ENCODE measurements at places on chromosomes 3 and 15. TPM values are rescaled to one million over a fixed set of nuclear protein-coding genes. Genes with fewer than 3 reads are reported as not detected.

GRCh38 chr15:30990036-30990435 is 1.4 kb downstream of the MTMR10 start:
- peaks cover 12% of the 10 kb centered on the region for H3K36me3 ChIP-seq
- peaks cover 28% of the 10 kb centered on the region for H3K4me1 ChIP-seq
- no peak overlapping the region for H3K27ac ChIP-seq
- H3K27me3 ChIP-seq: no peaks in the 10 kb centered on the region
- peak overlapping the region; percentile 69 for H3K4me3 ChIP-seq
- DNase-seq: peak; percentile 17

- H3K27ac ChIP-seq: no peak overlapping the region
- peaks cover 12% of the 10 kb centered on the region for H3K4me1 ChIP-seq
- no peak for DNase-seq
Observed at GRCh38 chr15:72237853-72238224, 6.8 kb upstream of the PKM start.

DNA sequence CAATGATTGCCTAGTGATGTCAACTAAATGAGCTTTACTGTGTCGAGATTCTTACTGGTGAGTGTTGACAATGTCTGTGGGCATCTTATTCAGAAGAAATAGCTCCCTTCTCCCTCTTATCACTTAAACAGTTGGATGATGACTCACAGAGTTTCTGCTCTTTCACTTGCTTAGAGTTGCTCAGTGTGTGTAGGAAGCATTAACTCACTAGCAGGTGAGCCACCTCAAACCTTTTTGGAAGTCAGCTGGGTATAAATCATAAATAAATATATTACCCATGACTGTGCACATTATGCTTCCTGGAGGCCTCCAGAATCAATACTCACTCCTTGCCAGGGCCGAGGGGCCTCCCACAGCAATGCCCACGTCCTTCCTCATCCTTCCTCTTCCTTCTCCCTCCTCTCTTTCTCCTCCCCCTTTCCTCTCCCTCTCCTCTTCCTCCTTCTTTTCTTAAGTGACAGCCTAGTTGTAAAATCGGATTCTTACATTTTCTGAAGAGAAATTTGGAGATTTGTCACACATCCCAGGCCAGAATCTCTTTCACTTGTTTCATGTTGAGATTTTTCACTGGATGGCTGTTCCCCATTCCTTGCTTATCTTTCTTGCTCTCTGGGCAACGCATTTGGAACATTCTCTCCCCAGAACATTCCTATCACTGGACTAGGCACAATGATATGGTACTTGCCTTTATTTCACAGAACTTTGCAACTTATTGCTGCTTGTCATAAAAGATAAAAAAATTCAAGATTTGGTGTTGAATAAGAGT is 17.5 kb downstream of the SHC4 start:
- H3K27ac ChIP-seq: no peak overlapping the region
- no peak overlapping the region for H3K4me3 ChIP-seq
- H3K36me3 ChIP-seq: no peaks in the 10 kb centered on the region
- H3K27me3 ChIP-seq: no peaks in the 10 kb centered on the region

DNA sequence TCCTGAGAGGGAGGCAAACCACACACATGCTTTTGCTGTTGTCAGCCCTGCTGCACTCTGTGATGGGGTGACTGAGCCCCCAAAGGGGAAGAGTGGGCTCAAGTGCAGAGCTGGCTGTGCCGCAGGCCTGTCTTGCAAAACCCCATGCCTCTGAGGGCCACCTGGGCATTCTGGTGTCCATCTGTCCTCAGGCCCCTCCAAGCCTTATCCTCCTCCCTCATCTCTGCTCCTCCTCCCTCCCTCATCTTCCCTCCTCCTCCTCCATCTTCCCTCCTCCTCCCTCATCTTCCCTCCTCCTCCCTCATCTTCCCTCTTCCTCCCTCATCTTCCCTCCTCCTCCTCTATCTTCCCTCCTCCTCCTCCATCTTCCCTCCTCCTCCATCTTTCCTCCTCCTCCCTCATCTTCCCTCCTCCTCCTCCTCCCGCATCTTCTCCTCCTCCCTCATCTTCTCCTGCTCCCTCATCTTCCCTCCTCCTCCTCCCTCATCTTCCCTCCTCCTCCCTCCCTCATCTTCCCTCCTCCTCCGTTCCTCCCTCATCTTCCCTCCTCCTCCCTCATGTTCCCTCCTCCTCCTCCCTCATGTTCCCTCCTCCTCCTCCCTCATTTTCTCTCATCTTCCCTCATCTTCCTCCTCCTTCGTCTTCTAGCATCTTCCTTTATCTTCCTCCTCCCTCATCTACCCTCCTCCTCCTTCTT is 40.6 kb downstream of the CHDH start:
- H3K36me3 ChIP-seq: no peaks in the 10 kb centered on the region
- H3K27ac ChIP-seq: no peak overlapping the region
- no peaks in the 10 kb centered on the region for H3K4me1 ChIP-seq
- no peaks in the 10 kb centered on the region for H3K27me3 ChIP-seq

GRCh38 chr3:19574268-19574667 is 359.7 kb downstream of the EFHB start:
- H3K27ac ChIP-seq: no peak overlapping the region
- no peak for DNase-seq
- no peaks in the 10 kb centered on the region for H3K36me3 ChIP-seq
- no peaks in the 10 kb centered on the region for H3K27me3 ChIP-seq
- H3K4me1 ChIP-seq: no peaks in the 10 kb centered on the region
- H3K4me3 ChIP-seq: no peak overlapping the region

- peaks cover 8% of the 10 kb centered on the region for H3K4me1 ChIP-seq
- H3K36me3 ChIP-seq: peaks cover 20% of the 10 kb centered on the region
- no peaks in the 10 kb centered on the region for H3K27me3 ChIP-seq
- H3K4me3 ChIP-seq: no peak overlapping the region
Observed at GRCh38 chr3:44649709-44650108, 1.2 kb downstream of the ZNF35 start.

DNA sequence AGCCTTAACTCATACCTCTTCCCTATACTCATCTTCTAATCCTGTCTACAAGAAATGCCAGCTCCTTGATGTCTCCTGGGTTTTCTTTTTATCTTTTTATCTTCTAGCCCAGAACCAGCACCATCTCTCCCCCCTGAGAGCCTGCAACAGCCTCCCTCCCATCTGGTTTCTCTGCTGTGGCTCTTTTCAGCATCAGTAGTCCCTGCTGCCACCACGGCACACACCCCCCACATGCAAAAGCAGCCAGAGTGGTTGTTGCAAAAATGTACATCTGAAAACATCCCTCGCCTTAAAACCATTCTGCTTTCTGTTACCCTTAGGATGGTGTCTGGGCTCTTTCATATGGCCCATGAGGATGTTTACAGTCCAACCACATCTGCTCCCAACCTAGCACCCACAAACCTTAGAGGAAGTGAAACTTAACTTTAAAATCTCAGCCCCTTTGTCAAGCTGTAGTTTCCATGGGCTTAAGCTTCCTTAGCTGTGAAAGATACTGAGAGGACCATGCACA is 775 bp downstream of the TTC21A start:
- H3K36me3 ChIP-seq: no peaks in the 10 kb centered on the region
- H3K27me3 ChIP-seq: no peaks in the 10 kb centered on the region
- H3K4me3 ChIP-seq: peak overlapping the region; percentile 73
- peak overlapping the region; percentile 52 for H3K27ac ChIP-seq

- H3K27me3 ChIP-seq: no peaks in the 10 kb centered on the region
- peaks cover 49% of the 10 kb centered on the region for H3K4me1 ChIP-seq
- H3K36me3 ChIP-seq: no peaks in the 10 kb centered on the region
- DNase-seq: no peak
- H3K27ac ChIP-seq: peak overlapping the region; percentile 22
Observed at GRCh38 chr3:186520957-186521842, 23.0 kb downstream of the CRYGS start.

DNA sequence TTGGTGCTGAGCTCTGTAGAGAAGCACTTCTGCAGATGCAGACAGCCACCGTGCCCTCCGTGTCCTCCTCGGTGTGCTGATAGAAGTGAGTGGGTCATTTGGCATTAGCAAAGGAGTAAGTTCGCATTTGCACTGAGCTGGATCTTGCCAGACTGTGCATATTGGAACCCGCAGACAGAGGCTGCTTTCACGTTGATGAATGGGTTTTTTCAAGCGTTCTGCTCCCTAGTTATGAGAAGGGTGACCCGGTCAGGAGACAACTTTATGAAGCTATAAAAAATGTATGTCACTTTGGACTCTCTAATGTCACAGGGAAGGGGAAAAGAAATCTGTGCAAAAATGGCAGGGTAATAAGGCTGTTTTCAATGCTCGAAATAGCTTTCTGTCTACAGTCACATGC is 739.4 kb downstream of the MCTP2 start:
- H3K4me3 ChIP-seq: no peak overlapping the region
- DNase-seq: no peak
- no peaks in the 10 kb centered on the region for H3K4me1 ChIP-seq
- H3K27ac ChIP-seq: no peak overlapping the region
- H3K27me3 ChIP-seq: no peaks in the 10 kb centered on the region
- no peaks in the 10 kb centered on the region for H3K36me3 ChIP-seq

- H3K27ac ChIP-seq: peak overlapping the region; percentile 86
- peaks cover 13% of the 10 kb centered on the region for H3K4me1 ChIP-seq
- peak overlapping the region; percentile 90 for H3K4me3 ChIP-seq
Observed at GRCh38 chr15:60591496-60592370, 112.8 kb upstream of the ICE2 start.

DNA sequence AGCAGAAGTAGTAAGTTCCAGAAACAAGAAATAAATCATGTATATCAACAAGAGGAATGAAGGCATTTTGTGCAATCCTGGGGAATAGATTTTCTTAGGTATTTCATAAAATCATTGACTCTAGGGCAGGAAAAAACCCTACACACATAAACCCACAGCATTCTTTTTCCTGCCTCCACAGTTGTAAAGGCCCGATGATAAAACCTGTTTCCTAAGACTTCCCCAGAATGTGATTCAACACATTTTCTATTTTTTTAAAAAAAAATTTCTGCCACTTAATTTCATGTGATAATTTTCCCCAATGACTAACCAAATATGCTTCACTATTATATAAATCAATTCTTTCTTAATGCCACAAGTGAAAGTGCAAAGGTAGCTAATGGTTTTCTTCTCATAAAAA is 407.0 kb downstream of the FHIT start:
- H3K27me3 ChIP-seq: no peaks in the 10 kb centered on the region
- no peak for DNase-seq
- H3K27ac ChIP-seq: no peak overlapping the region
- H3K36me3 ChIP-seq: no peaks in the 10 kb centered on the region
- no peak overlapping the region for H3K4me3 ChIP-seq

DNA sequence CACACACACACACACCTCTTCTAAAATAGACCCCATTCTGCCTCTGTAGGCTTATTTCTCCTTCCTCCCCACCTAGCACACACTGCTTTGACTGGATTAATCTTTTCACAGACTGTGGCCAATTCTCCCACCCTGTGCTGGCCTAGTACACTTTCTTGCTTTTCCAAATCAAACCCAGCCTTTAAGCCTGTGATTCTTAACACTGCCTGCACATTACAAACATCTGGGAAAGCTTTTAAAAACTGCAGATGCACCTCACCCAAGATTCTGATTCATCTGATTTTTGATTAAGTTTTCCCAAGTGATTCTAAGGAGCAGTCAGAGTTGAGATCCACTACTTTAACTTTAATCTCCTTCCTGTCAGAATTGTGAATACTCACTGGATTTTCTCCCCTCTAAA is 12.8 kb downstream of the CSNK1G1 start:
- no peak overlapping the region for H3K27ac ChIP-seq
- no peaks in the 10 kb centered on the region for H3K27me3 ChIP-seq
- no peak overlapping the region for H3K4me3 ChIP-seq
- H3K36me3 ChIP-seq: peaks cover 16% of the 10 kb centered on the region
- no peak for DNase-seq
- H3K4me1 ChIP-seq: no peaks in the 10 kb centered on the region

DNA sequence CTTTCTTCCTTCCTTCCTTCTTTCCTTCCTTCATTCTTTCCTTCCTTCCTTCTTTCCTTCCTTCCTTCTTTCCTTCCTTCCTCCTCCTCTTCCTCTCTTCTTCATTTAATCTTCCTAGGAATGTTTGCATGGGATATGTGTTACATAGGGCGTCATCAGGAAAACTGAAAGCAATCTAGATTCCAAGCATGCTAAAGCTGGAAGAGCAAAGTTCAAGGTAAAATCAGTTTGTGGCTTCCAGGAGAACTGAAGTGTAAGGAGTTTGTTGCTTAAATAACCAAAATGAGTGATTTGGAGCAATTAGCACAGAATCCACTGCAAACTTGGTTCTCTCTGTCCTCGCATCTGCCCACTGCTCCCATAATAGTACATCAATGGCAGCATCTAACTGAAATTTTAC is 716.2 kb downstream of the GBE1 start:
- H3K36me3 ChIP-seq: no peaks in the 10 kb centered on the region
- no peak for DNase-seq
- H3K4me3 ChIP-seq: no peak overlapping the region
- H3K4me1 ChIP-seq: no peaks in the 10 kb centered on the region

DNA sequence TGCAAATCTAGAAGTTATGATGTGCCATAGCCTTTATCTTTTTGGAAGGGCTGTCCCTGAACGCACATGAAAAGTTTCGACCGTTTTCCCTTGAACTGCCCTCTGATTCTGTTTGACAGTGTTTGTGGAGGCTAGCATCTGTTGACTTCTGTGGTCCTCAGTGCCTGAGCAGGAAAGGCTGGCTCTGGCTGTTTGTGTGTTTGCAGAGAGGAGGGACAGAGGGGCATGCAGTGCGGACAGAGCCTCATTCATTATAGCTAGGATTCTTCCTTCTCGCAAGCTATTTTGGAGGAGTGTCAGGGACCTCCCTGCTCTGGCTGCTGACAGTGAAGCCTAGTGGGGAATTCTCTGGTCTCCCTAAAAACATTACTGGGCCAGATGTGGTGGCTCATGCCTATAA is 64.5 kb downstream of the CDAN1 start:
- peaks cover 17% of the 10 kb centered on the region for H3K36me3 ChIP-seq
- DNase-seq: no peak
- no peak overlapping the region for H3K27ac ChIP-seq
- no peak overlapping the region for H3K4me3 ChIP-seq
- no peaks in the 10 kb centered on the region for H3K27me3 ChIP-seq
- no peaks in the 10 kb centered on the region for H3K4me1 ChIP-seq

GRCh38 chr15:96648866-96649265 is 318.4 kb downstream of the NR2F2 start:
- no peaks in the 10 kb centered on the region for H3K36me3 ChIP-seq
- H3K27me3 ChIP-seq: no peaks in the 10 kb centered on the region

- no peak for DNase-seq
- H3K27me3 ChIP-seq: no peaks in the 10 kb centered on the region
- no peak overlapping the region for H3K4me3 ChIP-seq
- H3K4me1 ChIP-seq: no peaks in the 10 kb centered on the region
Observed at GRCh38 chr3:11346416-11346815, 74.2 kb downstream of the ATG7 start.

The MASP1 gene
- not detected for total RNA-seq

The DAG1 gene
- total RNA-seq: 22.4 TPM

The C2CD4A gene
- not detected for total RNA-seq

The ITPKA gene
- not detected for total RNA-seq

The GABRR3 gene
- total RNA-seq: not detected

The ELP6 gene
- total RNA-seq: 37.4 TPM

The PROK2 gene
- total RNA-seq: 8.7 TPM

The LRRC2 gene
- total RNA-seq: 0.18 TPM
